Transverse colon (tissue), 4 donors: ENCODE measurements at places on chromosomes 2 and 18. TPM values are rescaled to one million over a fixed set of nuclear protein-coding genes. Genes with fewer than 3 reads are reported as not detected.

DNA sequence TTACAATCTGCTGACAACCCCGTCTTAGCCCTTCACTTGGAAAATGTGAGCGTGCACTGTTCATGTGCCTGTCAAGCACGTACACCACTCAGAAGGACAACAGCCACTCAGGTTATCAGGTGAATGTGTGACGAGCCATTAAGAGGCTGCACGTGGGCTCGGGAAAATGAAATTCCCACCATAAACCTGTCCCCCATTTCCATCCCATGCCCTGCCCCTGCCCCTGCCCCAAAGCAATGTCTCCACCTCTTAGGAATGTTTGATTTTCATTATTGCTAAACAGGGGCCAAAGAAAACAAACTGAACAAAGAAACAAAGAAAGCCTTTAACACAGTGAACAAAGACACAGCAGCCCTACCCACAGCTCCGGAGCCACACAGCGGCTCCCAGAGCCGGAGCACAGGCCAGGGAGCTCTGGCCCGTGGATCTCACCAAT, 90.5 kb downstream of the TMEM18 start:
- H3K4me1 ChIP-seq = no peaks in the 10 kb centered on the region
- no peak for DNase-seq
- H3K27me3 ChIP-seq = no peaks in the 10 kb centered on the region
- no peak overlapping the region for H3K27ac ChIP-seq
- no peaks in the 10 kb centered on the region for H3K36me3 ChIP-seq

DNA sequence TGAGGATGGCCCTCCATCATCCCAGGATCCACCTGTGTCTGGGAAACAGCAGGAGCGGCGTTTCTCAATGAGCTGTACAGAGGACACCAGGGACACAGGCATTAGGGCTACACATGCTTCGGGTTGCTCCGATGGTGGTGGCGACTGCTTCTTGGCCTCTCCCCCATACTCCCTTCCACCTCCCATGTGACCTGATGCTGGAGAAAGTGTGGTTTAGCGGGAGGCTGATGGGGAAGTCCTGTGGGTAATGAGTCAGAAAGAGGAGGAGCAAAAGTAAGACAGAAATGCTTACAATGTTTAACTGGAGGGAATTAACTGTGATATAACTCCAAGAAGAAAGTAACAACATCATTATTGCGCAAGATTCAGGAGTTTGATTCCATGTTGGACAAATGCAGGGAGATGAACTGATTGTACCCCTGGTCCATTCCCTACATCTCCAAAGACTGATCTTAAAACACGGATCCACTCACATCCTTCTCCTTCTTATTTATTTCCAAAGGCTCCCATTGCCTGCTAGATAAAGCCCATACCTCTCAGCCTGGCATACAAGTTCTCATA, 186.6 kb downstream of the NRP2 start:
- no peak overlapping the region for H3K4me3 ChIP-seq
- H3K4me1 ChIP-seq = no peaks in the 10 kb centered on the region
- H3K27me3 ChIP-seq = no peaks in the 10 kb centered on the region
- H3K36me3 ChIP-seq = no peaks in the 10 kb centered on the region

DNA sequence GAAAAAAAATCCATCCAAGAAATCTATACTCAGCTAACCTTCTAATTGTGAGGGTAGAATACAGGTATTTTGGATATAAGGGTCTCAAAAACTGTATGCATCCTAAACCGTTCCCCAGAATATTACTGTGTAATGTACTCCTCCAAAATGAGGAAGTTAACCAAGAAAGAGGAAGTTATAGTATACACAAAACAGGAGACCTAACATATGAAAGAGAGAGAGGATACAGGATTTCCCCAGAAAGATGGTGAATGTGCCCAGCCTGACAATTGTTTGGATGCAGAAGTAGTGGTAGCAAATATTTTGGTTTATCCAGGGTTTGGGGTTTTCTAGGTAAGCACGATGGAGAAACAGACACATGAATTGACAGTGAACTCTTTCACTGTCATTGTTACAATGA, 50.6 kb downstream of the GALNT3 start:
- H3K27me3 ChIP-seq = no peaks in the 10 kb centered on the region
- DNase-seq = no peak
- no peak overlapping the region for H3K4me3 ChIP-seq
- H3K36me3 ChIP-seq = no peaks in the 10 kb centered on the region
- H3K27ac ChIP-seq = no peak overlapping the region
- no peaks in the 10 kb centered on the region for H3K4me1 ChIP-seq

DNA sequence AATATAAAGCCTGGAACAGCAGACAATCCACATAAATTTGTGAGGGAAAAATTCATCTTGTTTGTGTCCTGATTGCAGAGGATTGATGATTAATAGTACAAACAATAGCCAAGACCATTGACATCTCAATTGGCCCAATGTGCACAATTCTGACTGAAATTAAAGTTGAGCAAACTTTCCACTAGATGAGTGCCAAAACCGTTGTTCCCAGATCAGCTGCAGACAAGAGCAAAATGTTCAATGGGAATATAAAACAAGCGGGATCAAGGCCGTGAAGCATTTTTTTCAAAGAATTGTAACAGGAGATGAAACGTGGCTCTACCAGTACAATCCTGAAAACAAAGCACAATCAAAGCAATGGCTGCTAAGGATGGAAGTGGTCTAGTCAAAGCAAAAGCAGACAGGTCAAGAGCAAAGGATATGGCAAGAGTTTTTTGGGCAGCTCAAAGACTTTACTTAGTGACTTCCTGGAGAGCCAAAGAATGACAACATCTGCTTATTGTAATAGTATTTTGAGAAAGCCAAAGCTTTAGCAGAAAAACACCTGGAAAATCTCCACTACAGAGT, 55.9 kb upstream of the KIF5C start:
- H3K36me3 ChIP-seq = no peaks in the 10 kb centered on the region
- H3K4me1 ChIP-seq = peaks cover 8% of the 10 kb centered on the region
- DNase-seq = no peak

The EFHD1 gene
- not detected for total RNA-seq

The SCN9A gene
- 35.8 TPM for total RNA-seq

The SCG2 gene
- 4.8 TPM for total RNA-seq

The PCARE gene
- under 0.01 TPM for total RNA-seq
